ENCODE measurements at places on chromosomes 12 and 14.

GRCh38 chr12:52171950-52172512, 19.8 kb downstream of the KRT80 start:
- peak; percentile 80 for DNase-seq

GRCh38 chr12:26345471-26346003, 150.2 kb downstream of the SSPN start:
- DNase-seq = no peak

GRCh38 chr12:96193725-96194575, at the start of gene ELK3:
ELK3 (plus strand) TSS chr12:96194375.
- peak; percentile 73 for DNase-seq

DNA sequence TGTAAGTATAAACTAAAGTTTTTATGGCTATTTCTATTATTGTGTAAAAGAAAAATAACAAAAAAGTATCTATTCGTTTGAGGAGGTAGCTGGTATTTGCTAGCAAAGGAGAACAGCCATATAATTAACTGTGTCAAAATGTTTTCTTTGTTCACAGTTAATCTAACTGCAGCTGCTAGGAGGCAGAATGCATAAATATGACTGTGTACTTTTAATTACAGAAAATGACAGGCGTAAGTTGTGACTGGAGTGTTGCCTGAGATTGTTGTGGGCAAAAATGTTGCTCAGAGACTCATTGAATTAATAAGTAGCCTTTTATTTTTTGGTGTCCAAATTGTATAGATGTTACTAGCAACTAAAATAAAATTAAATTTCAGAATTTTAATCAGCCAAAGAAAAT, 33.5 kb downstream of the PTPRO start:
- DNase-seq = no peak

DNA sequence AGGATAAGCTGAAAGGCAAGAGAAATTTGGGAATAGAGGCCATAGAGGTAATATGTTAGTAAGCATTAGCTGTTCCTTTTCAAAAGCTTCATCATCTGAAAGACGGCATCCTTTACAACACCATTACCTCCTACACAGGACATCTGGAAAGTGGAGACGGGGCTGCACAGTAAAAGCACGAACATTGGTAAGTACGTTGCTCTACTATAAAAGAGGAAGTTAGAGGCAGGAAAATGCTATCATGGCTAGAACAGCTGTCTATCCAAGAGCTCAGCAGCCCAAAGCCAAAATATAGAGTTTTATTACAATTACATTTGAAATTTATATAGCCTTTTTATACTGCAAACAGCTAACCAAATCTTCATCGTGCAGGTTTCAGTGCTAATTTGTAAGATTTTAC, 172.3 kb upstream of the GRIP1 start:
- DNase-seq = no peak

DNA sequence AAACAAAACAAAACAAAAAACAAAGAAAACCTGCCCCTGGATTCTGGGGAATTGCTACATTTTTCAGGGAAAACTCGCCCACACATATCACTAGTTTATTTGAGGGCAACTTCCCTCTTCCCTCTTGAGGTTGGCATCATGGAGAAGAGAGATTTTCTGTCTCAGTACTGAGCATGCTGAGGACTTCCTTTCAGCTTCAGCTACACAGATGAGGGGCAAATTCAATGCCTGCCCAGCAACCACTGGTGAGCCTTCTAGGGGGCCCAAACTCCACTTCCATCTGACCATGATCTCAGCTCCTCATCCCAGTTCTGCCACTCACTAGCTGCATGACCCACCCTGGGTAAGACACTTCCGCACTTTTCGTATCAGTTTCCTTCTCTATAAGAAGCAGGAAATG, 63.1 kb upstream of the SCN8A start:
- no peak for DNase-seq

GRCh38 chr14:98955741-98956070, 316.3 kb downstream of the BCL11B start:
- no peak for DNase-seq

- DNase-seq = peak; percentile 65
These were observed 36.6 kb upstream of the PIK3C2G start for GRCh38 chr12:18224745-18225144.

- no peak for DNase-seq
These were observed 162.3 kb downstream of the GRIP1 start for GRCh38 chr12:66516561-66516960.

DNA sequence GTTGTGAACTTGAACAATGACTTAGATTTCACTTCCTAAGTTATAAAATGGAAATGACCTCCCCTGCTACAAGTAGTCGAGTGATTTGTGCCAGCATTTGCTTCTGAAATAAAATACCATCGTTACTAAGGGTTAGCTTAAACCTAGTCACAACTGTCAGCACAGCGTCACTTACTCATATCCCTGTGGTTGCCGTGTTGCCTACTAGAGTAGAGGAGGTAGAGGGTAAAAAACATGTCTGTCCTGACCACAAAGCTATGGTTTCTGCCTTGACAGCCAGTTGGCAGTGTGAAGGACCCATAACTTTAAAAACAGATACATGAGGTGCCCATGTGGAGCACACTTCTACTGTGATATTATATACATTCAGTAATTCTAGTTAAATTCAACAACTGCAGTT, 234.2 kb upstream of the RGS6 start:
- no peak for DNase-seq

DNA sequence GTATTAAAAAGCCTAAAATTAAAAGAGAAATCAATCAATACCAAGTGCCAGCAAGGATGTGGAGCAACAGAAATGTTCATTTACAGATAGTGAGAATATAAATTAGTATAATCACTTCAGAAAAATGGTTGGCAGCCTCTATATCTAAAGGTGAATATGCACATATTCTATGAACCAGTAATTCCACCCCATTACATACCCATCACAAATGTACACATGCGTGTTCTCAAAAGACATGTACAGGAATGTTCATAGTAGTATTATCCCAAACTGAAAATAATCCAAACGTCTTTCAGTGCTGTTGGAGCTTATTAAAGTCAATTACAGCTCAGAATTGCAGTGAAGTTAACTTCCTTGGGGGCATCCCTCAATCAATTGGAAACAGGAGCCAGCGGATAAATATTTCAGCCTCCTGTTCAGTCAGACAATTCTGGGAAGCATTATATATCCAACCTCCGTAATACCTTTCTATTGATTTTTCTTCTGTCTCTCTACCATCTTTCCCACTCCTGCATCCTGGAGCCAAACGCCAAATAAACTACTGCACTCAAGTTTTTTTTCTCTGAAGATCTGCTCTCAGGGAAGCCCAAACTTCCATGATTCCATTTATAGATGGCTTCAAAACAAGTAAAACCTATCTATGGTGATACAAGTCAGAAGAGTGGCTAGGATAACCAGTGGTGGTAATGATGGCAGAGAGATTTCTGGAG, 45.0 kb upstream of the OR5AU1 start:
- no peak for DNase-seq

- DNase-seq = peak; percentile 18
These were observed 7.5 kb downstream of the KLRG1 start for GRCh38 chr12:8996682-8997405.

DNA sequence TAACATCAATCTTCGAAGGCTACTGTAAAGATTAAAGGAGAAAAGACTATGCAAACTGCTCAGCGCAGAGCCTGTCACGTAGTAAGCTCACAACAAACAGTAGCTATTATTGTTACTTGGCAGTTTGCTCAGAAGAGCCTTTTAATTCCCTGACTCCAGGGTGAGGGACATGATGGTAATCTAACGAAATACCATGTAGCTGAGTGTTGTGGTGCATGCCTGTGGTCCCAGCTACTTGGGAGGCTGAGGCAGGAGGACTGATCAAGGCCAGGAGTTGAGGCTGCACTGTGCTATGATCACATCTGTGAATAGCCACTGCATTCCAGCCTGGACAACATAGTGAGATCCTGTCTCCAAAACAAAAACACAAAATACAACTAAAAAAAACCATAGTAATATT, 22.8 kb downstream of the HEBP1 start:
- no peak for DNase-seq

GRCh38 chr12:95796982-95797289, 6.4 kb upstream of the NTN4 start:
- DNase-seq = no peak

GRCh38 chr12:82326905-82327503, 31.2 kb downstream of the CCDC59 start:
- peak; percentile 54 for DNase-seq

- no peak for DNase-seq
These were observed 196.2 kb downstream of the SLC38A4 start for GRCh38 chr12:46629331-46630229.

GRCh38 chr12:18402872-18403611, 141.7 kb downstream of the PIK3C2G start:
- DNase-seq = no peak

- no peak for DNase-seq
These were observed 8.0 kb downstream of the TMEM119 start for GRCh38 chr12:108589840-108590229.

- DNase-seq = no peak
These were observed 22.5 kb upstream of the BICD1 start for GRCh38 chr12:32084017-32084688.

- no peak for DNase-seq
These were observed 298.1 kb upstream of the PRICKLE1 start for GRCh38 chr12:42887657-42888056.

- DNase-seq = no peak
These were observed 193.6 kb downstream of the ADGRD1 start for GRCh38 chr12:131147293-131147692.

DNA sequence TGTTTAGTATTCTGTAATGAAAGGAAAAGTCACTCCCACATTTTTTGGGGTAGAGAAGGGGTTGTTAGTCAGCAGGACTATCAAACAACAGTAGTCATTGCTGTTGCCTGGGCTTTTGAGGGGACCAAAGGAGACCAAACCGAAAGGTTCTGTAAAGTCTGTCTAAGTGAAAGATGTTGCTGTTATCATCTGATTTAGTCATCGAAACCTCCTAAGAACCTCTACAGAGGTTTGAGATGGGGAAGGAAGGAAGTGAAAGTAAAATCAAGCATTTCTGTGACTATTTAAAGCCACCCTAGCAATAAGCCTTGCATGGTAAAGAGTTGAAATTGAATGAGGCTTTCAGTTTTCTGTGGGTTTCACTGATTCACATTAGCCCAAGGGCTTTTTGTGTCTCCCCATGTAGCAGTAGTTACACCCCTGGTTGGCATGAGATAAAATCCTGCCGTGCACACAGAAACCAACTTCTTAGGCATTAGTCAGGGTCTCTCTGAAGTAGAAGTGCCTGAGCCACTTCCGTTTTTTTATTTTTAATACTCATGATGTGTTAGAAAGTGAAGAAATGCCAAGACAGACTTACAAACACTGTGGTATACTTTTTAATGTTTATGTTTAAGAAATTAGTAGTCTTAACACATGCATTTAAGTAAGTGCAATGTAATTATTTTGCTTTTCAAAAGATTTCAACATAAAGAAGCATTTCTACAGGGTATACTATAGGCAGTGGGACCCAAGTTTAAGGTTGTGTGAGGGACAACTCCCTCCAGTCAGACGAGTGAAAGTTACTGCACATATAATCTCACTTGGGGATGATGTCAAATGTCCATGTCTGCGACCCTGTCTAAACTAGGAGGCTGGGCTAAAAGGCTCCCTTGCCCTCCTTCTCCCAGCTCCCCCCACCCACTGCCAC, 50.4 kb downstream of the DYRK2 start:
- DNase-seq = peak; percentile 66

- DNase-seq = no peak
These were observed 121.4 kb downstream of the AACS start for GRCh38 chr12:125186471-125187147.

- DNase-seq = no peak
These were observed 334.3 kb upstream of the OR4E1 start for GRCh38 chr14:22007784-22008412.

- no peak for DNase-seq
These were observed 553 bp upstream of the DAZAP2 start for GRCh38 chr12:51238037-51238509.

DNA sequence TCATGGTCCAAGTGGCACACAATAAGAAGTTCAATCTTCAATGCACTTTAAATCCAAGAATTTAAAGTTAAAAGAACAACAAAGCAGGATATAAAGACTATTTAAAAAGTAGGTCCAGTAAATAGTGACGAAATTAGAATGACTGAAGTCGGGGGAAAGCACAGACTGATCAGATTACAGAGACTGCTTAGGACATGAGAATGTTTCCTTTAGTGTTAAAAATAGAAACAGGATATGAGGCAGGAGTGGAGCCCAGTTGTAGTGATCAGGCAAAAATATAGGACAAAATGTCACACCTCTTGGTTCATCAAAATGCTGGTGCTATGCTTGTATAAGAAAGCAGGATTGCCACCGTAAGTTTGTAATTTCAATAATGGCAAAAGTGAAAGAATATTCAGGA, 52.2 kb upstream of the CD163 start:
- DNase-seq = peak; percentile 67

- DNase-seq = peak; percentile 96
These were observed 236.0 kb downstream of the BCL11B start for GRCh38 chr14:99035712-99036610.

GRCh38 chr14:105502446-105503295, 11.6 kb downstream of the TEDC1 start:
- no peak for DNase-seq

- DNase-seq = no peak
These were observed 17.1 kb downstream of the DEGS2 start for GRCh38 chr14:100142073-100143040.

DNA sequence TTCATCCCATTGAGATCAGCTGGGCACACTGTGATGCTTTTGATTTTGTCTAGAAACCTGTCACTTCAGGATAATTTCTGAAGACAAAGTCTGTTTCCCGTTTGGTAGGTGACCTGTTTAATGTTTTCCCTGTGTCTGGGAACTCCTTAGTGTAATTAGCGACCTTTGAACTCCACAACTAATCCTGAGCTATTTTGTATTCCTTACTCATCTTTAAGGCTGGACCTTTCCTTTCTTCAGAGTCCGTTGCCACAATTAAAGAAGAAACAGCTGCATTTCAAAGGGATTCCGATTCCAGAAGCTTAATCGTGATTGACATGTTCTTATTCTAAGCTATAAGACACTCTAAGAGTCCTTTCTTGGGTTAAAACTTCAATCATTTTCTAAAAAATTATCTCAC, 22.0 kb downstream of the AP5M1 start:
- no peak for DNase-seq

GRCh38 chr12:129186952-129187351, 333.7 kb downstream of the GLT1D1 start:
- no peak for DNase-seq

DNA sequence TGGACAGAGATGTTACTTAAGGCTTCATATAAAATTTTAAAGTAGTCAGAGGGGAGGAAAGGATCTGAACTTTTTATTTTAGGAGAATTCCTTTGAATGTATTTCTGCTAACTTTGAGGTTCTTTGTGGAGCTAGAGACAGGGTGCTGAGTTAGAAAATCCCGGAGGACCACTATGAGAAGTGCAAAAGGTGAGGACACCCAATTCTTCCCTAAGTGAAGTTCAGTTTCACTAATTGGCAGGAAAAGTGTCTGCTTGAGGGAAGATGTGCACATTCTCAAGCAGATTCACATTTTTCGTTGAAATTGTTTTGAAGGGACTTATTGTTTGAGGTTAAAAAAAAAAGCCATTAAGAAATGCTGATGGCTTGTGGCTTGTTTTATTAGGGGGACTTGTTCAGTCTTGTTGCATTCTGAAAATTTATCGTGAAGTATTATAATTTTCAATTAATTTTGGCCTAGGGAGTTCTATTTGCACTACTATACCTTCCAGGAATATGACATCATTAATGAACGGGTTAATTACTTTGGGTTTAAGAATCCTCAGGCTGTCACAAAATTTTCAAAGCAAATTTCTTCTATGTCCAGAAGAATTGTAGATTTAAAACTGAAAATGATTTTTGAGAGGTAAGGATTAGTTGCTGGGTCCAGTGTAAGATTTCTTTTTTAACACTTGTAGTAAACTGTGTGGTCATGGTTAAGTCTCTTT, 1.8 kb downstream of the PCNX1 start:
- DNase-seq = no peak

- no peak for DNase-seq
These were observed 50.9 kb downstream of the TRAF3 start for GRCh38 chr14:102828151-102828550.

Measured in MCF 10A (cell line).